ENCODE measurements at places on chromosomes 1 and 21.
A peak's percentile ranks its signal among the peaks of the same experiment; 100 is the strongest.

GRCh38 chr1:31541194-31541593 is 35.1 kb upstream of the TINAGL1 start:
- DNase-seq = no peak

- DNase-seq = no peak
Observed at GRCh38 chr1:37438869-37439343, 35.5 kb upstream of the ZC3H12A start.

DNA sequence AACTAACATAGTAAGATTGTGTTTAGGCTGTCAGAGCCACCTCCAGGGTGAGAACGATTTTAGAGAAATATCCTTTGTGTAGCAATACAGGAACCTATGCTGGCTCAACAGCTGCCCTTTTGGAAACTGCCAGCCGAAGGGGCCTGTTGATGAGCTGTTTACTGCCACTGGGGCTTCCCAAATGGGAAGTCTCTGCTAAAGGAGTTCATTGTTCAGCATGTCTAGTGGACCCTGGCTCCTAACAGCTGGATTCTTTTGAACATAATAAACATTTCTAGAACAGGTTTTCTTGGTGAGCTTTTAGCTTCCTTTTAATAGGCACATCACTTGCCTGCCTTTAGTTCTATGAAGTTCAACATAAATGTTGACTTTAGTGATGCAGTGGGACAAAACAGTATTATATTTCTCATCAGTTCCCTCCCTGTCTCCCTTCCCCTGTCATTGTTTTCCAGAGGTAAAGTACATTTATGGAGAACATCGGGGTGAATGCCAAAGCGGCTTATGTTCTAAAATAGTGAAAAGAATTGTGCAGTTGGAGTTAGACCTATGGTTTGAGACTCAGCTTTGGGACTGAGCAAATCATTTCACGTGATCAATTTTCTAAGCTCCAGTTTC is 57.4 kb downstream of the UCK2 start:
- no peak for DNase-seq

DNA sequence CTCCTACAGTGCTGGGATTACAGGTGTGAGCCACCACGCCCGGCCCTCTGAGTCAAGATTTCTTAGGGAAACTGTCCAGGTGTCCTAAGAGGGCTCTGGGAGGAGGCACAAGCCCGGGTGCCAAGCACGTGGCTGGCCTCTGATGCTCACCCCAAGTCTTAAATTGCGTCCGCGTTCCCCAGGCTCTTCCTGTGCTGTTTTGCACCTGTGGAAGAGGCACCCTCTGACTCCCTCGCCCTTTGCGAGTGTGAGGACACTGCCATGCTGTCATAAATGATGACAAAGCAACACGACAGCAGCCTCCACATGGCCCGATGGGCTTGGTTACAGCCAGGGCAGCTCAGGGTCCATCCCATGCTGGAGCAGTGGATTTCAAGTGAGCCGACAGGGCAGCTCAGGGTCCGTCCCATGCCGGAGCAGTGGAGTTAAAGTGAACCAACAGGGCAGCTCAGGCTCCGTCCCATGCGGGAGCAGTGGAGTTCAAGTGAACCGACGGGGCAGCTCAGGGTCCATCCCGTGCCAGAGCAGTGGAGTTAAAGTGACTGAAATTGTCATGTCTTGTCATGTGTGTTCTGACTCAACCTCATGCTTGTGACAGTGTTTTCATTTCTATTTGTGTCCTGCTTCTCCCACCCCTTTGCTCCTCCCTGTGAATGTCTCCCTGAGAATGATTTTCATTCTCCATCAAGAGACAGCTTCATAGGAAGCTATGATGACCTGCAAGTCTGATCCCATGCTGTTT is 33.9 kb downstream of the PCNT start:
- no peak for DNase-seq

DNA sequence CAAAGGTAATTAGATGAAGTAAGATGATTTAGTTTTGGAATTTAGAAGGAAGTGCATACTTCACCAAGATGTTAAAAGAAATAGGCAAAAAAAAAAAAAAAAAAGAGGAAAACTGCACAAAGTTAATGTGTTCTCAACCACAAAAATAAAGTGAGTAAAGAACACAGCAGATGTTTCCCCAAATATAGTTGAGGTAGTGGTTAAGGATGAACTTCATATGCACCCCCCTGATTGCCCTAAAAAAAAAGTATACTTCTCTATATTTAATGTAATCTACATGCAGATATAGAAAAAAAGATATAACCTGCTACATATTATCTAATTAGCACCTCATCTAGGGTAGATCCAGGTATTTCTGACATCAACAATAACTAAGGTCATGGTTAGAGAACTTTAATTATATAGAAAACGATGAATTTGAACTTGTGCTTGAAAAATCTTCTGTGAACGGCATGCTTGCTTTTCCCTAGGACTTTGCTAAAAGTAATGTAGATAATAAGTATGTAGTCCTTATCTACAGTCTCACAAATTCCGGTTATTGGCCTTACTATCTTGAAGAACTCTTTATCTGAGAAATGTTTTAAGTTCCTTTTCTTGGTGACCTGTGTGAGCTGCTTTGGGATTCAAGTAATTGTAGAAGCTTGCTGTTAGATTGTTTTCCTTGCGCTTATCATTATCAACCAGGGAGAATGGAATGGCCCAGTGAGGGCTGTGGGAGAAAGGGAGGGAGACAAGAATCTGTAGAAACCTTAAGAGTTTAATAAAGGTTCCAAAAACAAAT is 70.1 kb upstream of the LRRC7 start:
- no peak for DNase-seq

GRCh38 chr1:237527761-237528160 is 363.0 kb downstream of the ZP4 start:
- DNase-seq = no peak

- peak; percentile 67 for DNase-seq
Observed at GRCh38 chr1:145720556-145720877, 1.2 kb downstream of the CD160 start.
